ENCODE measurements at places on chromosomes 12 and 14.
A peak's percentile ranks its signal among the peaks of the same experiment; 100 is the strongest.

- no peak for DNase-seq
Measured at GRCh38 chr14:95508377-95508776, 8.1 kb downstream of the SYNE3 start.

DNA sequence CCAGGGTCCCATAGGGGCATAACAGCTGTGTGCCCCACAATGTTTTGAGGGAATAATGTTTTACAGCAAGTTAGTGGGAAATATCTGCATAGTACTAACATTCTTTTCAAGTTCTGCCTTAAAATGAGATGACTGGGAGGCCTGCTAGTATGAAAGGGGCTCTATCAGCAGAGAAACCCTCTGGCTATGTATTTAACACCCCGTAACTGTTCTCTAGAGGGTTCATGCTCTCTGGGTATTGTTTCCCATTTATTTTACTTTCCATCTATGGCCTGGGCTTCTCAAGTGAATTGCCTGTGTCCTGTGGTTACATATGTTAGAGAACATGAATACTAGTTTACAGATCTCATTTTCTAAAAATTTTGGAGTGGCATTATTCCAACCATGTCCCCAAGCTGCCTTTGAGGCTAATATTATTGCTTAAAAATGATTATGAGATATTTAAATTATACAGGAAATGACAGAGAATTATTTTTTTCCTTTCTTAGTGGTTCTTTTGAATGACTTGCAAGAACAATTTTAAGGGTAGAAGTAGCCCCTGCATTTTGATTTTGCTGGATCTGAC, 37.5 kb downstream of the GNG2 start:
- DNase-seq = no peak

GRCh38 chr12:27427824-27428223, 18.7 kb upstream of the SMCO2 start:
- no peak for DNase-seq

- no peak for DNase-seq
Measured at GRCh38 chr14:36649872-36650650, 11.6 kb upstream of the PAX9 start.

- DNase-seq = no peak
Measured at GRCh38 chr12:13368971-13369370, 172.4 kb downstream of the EMP1 start.

DNA sequence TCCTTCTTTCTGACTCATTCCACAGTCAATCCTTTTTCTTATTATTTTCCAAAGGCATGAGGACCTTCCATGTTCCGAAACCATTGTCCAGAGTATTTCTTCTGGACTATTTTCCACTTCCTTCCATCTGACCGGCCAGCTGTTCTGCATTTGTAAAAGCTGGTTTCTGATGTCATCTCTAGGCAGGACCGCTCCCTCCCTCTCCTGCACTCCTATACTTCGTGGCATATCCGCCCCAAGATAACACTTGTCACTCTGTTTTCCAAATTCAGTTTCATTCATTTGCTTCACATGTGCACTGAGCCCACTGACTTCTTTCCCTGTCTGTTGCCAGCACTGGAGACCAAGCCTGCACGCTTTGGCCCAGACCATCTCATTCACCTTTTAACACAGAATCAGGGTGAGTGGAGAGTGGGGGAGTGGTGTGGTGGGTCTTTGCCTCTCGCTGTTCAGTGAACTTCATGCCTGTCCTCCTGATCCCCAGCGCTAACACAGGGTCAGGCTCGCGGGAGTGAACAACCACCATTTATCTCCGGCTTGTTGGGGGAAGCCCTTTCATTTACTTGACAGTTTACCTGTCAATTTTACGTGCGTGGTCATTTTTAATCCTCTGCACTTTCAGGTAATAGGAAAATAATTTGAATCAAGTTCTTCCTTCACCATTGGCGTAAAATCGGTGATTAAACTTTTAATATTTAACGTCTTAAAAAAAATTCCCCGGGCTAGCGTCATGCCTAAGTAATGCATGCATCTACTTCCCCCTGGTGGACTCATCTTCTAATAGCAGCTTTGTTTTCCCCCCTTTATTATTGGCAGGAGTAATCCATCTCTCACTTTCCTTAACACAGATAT, 52.5 kb downstream of the C12orf75 start:
- DNase-seq = peak; percentile 50

GRCh38 chr12:124654666-124655047, 87.2 kb upstream of the NCOR2 start:
- no peak for DNase-seq

DNA sequence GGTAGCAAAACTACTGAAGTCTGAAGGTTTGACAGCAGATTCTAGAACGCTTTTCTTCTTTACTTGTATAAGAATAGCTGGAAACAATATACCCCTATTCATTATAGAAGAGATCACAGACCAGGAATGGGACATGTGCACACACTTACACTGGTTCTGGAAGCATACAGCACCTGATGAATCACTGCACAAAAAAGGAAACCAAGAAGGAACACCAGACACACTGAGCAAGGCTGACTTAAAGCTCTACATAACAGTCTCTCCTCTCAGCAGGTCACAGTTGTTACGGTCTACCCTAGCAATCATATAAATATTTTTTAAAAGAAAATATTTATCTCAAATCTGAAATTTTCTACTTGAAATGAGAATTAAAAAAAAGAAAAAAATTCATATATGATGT, 13.5 kb downstream of the ATP2B1 start:
- no peak for DNase-seq

DNA sequence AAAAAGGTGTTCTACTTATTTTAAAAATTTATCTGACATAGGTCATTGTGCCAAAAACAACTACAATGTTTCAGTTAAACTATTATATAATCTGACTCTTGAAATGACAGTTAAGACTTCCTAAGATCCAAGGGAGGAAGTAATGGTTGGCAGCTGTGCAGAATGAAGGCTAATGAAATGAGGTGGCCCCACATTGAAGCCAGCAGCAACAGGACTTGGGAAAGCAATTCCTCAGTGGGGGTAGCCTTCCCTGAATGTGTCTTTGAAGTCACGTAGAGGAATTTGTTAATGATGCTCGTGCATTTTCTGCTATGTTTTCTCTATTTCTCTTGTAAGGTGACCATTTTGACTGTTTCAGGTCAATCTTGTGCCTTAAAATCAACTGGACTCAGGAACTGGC, 162.4 kb upstream of the DAAM1 start:
- DNase-seq = no peak

DNA sequence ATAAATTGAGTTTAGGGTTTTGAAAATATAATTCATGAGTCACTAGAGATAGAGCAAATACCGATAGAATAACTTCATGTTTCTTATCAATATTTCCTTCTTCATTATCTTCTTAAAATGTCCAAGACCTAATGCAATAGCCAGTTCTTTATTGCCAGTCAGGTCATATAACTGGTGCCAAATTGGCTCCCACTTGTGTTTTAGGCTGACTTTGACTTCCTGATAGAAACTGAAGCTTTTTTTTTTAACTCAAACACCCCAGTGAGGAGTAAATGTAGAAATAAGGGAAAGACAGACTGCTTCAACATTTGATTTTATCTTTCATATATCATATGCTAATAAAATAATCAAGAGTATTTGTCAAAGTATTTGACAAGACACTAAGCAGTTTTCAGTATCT, 80.7 kb downstream of the ARMH4 start:
- DNase-seq = no peak

DNA sequence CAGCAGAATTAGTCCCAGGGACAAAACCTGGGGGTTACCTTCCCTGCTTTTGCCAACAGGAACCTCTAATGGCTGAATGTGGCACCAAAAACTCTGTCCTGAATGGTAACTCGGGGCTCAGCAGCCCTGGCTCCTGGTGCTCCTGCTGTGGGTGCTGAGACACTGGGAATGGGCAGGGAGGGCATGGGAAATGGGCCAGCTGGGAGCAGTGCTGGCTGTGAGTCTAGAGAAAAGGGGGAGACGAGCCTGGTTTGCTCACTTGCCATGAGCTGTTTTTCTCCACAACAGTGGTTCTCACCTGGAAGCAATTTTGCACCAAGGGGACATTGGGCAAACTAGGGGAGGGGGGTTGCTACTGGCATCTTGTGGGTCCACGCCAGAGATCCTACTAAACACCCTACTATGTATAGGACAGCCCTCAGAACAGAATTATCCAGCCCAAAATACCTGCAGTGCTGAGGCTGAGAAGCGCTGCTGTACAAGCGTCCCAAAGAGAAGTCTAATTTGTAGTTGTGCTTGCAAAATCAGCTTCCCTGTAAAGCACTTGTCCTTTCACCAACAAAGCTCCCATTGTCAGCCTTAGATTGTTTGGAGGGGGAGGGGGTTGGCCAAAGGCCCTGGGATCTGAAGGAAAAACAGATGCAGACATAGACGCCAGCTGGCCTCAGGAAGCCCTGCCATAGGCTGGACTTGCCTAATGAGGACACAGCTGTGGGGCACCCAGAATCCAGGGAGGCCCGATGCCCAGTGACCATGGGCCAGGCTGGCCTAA, 3.6 kb downstream of the LRRC74A start:
- no peak for DNase-seq

- peak; percentile 93 for DNase-seq
Measured at GRCh38 chr14:23025151-23025814, 9.4 kb downstream of the PSMB5 start.

- DNase-seq = no peak
Measured at GRCh38 chr14:76715101-76715500, 46.2 kb upstream of the VASH1 start.

DNA sequence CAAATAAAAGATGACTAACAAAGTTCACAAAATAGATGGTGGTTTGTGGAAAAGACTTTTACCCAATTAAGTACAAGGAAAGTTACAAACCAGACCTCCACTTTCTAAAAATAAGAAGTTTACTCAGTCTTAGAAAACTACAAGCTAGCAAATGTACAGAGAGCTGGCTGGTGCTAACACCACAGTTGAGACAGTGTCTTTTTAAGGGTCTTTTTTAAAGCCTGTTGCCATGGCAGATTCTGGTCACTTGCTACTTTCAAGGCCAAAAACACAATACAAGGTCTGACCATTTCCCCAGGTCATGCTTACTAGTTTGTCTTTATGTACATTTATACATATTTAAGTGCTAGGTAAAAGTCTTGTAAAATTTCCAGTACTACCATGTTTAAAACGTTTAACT, 2.4 kb downstream of the BTG1 start:
- no peak for DNase-seq

Measured in NCI-H1694 treated with DMSO at 0.1 percent for 48 hours (cell line).